CD4-positive, alpha-beta T cell treated with Interleukin-12 subunit alpha and Interleukin-12 subunit beta, for 1 hour (primary cell): ENCODE measurements at places on chromosomes 7 and 10.

DNA sequence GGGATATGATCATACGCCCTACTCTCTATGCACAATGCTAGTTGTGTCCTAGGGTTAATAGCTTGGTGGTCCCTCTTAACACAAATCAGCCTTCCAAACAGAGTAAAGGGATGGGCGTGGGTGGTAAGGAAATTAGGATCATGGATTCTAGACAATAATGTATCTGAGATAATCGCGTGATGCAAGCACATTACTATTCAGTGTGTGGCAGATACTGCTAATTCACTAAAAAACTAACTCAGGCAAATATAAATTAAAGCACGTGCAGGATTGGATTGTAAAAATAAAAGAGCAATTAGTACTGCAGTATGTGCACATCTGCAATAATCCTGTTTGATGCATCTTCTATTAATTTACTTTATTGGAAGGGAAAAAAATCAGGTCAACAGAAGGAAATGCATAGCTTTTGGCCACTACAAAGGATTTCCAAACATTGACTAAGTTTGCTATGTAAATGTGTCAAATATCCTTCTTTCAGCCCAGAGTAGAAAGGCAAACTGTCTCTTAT, 22.0 kb downstream of the TWIST1 start:
- DNase-seq: no peak

DNA sequence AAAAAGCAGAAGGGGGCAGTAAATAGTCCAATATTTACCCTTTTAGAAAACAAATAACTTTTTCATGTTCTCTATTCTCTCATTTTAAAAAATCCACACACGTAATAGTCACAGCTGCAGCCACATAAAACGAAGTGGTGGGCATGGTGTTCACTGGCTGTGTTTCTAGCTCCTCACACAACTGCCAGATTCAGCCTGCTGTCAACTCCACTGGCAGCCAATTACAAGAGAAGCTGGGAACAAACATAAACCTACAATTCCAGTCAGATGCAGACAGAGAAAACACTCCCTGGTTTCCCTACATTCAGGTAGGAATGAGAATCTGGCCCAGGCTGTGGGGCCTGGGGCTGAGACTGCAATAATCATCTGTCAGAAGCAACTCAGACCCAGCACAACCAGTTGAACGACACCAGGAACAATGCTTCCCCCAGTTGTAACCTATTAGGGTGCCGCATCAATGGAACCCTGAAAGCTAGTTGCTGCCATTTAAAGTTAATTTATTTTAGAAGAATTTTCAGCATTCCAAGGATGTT, 29.1 kb downstream of the ERCC6 start:
- DNase-seq: no peak

DNA sequence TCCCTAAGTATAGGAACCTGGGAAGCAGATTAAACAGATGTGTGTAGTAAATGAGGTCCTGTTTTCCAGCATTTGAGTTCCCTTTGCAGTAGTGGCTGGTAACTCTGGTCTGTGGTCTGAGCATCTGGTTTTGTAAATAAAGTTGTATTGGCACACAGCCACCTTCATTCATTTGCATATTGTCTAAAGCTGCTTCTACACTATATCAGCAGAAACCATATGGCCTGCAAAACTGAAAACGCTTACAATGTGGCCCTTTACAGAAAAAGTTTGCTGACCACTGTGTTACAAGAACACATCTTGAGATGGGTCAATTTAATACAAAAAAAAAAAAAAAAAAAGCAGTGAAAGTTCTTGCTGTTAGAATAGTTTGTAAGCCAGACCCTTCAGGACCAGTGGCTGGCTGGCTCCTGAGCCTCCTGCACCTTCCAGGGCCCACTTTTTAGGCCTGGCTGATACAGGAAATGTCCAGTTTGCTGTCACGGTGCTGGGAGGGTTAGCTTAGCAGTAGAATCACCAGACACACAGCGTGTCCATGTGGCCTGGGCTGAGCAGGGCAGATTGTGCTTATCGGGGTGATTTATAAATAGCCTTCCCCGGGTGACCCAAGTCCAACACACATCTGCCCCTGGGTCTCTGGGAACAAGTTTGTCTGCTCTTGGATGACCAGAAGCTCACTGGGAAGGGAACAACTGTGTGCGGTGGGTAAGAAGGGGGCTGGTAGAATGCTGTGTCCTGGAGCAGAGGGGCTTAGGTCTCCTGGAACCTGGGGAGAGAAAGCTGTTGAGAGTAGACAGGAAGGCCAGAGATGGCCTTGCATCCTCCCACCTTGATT, 1.4 kb downstream of the C10orf71 start:
- no peak for DNase-seq

GRCh38 chr10:102868911-102869257, 386 bp upstream of the AS3MT start:
- no peak for DNase-seq

DNA sequence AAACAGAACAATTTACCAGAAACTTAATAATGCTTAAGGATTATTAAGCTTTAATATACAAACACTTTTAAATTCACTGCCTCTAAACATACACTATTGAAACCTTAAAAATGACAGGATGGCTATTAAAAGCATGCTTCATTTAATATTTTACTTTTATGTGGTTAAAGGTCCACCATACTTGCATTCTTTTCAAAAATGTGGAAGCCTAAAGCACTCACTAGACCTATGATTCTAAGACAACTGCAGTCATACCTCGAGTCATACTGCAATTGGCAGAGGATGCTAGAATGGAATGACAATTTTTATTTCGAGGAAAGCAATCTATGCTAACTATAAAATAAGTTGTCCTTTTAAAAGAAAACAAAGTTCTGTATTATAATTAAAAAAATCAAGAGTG, 85.3 kb downstream of the PIP4K2A start:
- DNase-seq: no peak

GRCh38 chr7:73477376-73477775, 43.8 kb downstream of the FZD9 start:
- DNase-seq: no peak

- DNase-seq: peak; percentile 32
These were observed 116.5 kb downstream of the ATXN7L1 start for GRCh38 chr7:105759670-105760550.

DNA sequence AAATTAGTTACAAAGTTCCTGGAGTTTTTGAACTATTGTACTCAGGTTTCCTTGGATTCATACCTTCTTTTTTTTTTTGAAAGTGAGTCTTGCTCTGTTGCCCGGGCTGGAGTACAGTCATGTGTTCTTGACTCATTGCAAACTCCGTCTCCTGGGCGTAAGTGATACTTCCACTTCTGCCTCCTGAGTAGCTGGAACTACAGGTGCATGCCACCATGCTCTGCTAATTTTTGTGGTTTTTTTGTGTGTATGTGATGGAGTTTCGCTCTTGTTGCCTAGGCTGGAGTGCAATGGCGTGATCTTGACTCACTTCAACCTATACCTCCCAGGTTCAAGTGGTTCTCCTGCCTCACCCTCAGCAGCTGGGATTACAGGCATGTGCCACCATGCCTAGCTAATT, 22.3 kb downstream of the MCM10 start:
- no peak for DNase-seq

GRCh38 chr7:87416682-87417587, 58.5 kb downstream of the ABCB4 start:
- DNase-seq: peak; percentile 78

DNA sequence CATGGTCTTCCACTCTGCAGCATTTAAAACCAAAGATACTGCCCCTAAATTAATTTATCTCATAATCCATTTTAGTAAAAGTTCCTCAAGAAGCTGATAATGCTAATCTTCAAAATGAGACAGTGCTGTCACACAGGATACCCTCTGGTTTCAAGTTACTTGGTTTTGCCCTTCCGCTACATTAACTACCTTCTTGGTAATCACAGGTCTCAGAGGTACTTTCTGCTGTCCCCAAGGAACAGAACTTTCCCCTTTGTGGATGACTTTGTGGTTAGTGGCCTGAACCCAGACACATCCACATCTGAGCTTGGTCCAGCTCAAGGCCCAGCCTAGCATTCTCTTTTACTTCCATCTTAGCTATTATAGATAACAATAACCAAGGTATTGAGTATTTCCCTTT, 88.8 kb upstream of the TMEM26 start:
- DNase-seq: no peak

DNA sequence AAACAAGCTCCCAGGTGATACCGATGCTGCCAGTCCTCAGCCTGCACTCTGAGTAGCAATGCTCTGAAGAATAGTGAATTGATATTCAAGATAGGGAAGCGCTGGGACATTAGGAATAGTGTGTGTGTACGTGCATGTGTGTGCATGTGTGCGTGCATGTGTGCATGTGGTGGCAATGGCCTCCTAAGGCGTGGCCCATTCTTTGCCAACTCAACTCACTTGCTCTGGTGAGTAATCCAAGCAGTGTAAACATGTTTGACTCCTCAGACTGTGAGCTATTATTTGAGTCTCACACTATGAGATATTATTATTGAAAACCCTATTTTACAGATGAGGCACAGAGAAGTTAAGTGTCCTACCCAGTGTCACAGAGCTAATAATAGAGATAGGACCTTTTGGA, 186.6 kb downstream of the RAB11FIP2 start:
- no peak for DNase-seq

- DNase-seq: no peak
These were observed 1131.9 kb upstream of the CELF2 start for GRCh38 chr10:9885761-9886160.

GRCh38 chr7:19104811-19105210, 12.6 kb downstream of the TWIST1 start:
- DNase-seq: no peak

- DNase-seq: no peak
These were observed 6.2 kb downstream of the RARRES2 start for GRCh38 chr7:150335108-150335773.

DNA sequence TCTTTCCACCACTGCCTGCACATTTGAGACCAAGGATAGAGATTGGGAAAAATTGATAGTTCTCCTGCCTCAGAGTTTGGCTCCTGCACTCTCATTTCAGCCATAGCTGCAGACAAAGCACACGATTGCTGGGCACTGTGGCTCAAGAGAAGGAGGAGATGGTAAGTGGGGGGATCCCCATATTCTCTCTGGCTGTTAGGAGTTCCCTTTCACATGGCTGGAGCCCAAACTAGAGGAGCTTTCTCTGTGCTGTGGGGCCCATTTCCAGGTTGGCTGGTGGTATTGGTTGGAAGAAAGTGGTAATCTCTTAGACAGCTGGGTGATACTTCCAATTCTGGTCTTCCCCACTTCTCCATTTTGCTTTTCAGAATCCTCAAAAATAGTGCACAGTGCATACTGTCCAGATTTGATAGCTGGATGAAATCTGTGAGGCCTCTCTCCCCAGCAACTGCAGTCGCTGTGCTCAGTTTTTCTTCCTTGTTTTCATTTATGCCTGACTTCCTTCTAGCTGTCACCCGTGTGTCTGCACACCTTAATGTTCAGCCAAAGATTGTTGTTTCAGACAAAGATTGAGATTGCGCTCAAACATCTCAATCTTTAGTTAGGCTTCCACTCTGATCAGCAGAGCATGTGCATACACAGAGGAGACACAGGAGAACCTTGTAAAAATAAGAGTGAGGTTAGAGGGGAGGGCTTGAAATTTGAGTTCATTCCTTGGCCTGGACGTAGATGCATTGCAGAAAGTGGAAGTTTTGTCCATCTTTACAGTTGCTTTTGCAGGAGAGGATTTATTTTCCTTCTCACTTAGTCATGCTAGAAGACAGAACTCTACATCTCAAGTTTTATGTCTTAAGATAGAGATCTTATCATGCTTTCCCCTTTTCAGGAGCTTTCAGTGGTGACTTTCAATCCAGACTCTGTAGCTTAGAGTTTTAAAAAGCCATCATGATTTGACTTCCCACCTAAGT, 28.6 kb downstream of the RABGEF1 start:
- DNase-seq: no peak

- peak; percentile 28 for DNase-seq
These were observed 649 bp downstream of the ACTR3B start for GRCh38 chr7:152759949-152760853.

DNA sequence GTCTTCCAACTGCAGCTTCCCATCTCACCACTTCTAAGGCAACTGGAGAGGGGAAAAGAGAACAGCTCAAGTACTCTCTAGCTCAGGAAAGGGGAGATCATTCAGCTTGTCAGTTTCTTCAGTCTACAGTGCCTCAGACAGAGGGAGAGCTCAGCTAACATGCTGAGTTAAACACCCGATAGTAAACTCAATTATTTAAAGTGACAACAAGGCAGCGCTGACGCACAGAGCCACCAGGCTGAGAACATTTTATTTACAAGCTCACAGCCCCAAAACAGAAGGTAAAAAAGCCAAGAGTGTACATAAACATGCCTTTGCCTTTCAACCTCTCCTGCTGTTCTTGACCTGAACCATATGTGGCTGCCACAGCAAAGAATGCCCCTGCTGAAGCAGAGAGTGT, 10.1 kb upstream of the CUZD1 start:
- DNase-seq: no peak

DNA sequence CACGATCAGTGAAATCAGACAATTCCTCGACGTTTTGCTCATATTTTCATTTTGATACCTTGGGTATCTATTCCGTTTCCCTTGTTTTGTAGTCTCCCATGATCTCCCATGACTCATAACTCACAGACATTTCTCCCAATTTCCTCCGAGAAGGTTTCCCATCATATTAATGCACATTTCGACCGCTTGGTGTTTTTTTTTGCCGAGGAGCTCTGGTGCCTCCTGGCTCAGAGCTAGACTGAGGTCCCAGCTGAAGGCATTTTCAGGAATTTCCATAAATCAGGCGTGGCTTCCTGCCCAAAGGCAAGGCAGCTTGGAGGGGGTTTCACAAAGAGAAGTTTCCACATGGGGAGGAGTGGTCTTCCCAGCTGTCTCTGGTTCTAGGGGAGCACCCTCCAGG, 148.2 kb upstream of the TNS3 start:
- DNase-seq: no peak

GRCh38 chr10:6364893-6365292, 162.2 kb downstream of the PFKFB3 start:
- DNase-seq: no peak

DNA sequence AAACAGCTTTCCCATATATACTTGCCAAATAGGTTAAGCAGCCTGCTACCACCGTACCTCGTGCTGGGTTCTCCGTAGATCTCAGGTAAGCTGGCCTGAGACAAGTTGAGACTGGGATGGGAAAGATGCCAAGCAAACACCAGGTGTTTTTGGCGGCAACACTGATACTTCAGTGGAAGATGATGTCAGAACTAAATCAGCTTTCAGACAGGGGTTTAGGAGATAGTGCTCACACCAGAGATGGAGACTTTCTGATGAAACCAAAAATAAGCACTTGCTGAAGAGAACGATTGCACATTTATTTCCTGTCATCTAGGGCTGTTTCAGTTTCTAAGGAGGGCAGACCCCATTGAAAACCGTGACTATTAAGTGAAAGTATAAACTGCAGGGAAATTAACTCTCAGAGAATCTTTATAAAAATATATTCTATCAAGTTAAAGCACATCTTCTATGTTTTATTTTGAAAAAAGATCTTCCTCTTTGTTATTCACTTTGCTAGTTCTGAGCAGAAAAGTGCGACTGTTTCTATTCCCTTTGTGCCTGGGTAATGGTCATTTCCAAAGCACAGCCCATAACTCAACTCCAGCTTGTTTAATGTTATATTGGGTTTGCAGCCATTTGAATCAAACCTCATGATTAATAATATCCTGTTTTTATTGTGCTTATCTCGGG, 149.9 kb downstream of the CPED1 start:
- DNase-seq: no peak
